ENCODE measurements at places on chromosomes 2 and 18. TPM values are rescaled to one million over a fixed set of nuclear protein-coding genes. Genes with fewer than 3 reads are reported as not detected.

GRCh38 chr2:59322870-59323269 lies 1081.7 kb upstream of the FANCL start:
- H3K27ac ChIP-seq: no peak overlapping the region
- no peaks in the 10 kb centered on the region for H3K36me3 ChIP-seq
- DNase-seq: no peak

DNA sequence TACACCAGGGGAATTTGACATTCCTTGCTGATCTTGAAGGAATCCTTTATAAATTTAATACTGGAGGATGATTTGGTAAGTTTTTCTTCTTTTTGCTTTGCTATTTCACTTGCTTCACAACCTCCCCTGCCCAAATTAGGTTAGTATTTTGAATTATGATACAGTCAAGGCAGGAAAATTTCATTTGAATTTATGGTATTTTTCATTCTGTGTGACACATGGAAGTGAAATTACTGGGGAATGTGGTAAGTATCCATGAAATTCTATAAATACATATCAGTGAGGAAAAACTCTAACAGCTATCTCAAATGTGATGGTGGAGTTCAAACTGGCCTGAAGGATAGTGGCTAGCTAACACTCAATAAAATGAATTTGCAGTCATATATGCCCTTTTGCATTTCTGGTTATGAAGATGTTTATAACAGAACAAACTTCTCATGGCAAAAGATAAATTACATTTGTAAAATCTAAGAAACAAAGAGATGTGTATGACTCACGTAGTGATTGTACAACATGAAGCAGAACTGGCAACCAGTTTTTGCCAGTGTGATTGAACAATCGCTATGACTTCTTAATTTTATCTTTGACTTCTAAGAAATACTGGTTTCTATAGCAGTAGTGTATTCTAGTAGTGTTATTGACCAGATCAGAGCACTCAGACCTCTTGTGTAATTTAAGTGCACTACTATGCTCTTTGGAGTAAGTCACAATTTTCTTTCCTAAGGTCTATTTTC lies 152.6 kb downstream of the IKZF2 start:
- DNase-seq: no peak
- H3K4me3 ChIP-seq: no peak overlapping the region
- no peaks in the 10 kb centered on the region for H3K36me3 ChIP-seq

DNA sequence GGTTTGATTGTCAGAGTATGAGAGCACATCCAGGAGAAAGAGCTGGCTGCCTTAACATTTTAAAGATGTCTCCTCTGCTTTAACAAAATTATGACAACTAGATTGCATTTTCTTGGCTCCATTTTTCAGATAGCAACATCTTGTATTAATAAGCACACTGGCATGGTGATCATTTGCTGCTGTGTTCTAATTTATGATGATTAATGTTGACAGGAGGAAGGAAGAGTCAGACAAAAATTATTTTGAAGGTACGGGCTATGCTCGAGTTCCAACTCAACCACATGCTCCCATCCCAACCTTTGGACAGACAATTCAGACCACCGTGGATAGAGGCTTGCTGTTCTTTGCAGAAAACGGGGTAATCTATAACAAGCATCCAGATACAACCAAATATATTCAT lies 98.2 kb upstream of the TTC39C start:
- H3K27me3 ChIP-seq: no peaks in the 10 kb centered on the region
- H3K4me3 ChIP-seq: no peak overlapping the region
- no peaks in the 10 kb centered on the region for H3K36me3 ChIP-seq
- no peak overlapping the region for H3K27ac ChIP-seq

DNA sequence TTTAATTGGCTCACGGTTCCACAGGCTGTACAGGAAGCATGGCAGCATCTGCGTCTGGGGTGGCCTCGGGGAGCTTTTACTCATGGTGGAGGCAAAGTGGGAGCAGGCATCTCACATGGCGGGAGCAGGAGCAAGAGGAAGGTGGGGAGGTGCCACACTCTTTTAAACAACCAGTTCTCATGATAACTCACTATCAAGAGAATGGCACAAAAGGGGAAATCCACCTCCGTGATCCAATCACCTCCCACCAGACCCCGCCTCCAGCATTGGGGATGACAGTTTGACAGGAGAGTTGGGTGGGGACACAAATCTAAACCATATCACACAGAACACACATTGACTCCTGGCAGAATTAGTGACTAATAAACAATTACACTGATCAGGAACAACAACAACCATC lies 68.6 kb upstream of the ACKR3 start:
- H3K27me3 ChIP-seq: no peaks in the 10 kb centered on the region
- H3K4me3 ChIP-seq: no peak overlapping the region
- H3K4me1 ChIP-seq: no peaks in the 10 kb centered on the region
- H3K36me3 ChIP-seq: no peaks in the 10 kb centered on the region

Gene HOXD1
- total RNA-seq: 0.72 TPM

Gene DNAH7
- 3.6 TPM for total RNA-seq
